Right lobe of liver (tissue), 6 donors: ENCODE measurements at places on chromosomes 3 and 15.

DNA sequence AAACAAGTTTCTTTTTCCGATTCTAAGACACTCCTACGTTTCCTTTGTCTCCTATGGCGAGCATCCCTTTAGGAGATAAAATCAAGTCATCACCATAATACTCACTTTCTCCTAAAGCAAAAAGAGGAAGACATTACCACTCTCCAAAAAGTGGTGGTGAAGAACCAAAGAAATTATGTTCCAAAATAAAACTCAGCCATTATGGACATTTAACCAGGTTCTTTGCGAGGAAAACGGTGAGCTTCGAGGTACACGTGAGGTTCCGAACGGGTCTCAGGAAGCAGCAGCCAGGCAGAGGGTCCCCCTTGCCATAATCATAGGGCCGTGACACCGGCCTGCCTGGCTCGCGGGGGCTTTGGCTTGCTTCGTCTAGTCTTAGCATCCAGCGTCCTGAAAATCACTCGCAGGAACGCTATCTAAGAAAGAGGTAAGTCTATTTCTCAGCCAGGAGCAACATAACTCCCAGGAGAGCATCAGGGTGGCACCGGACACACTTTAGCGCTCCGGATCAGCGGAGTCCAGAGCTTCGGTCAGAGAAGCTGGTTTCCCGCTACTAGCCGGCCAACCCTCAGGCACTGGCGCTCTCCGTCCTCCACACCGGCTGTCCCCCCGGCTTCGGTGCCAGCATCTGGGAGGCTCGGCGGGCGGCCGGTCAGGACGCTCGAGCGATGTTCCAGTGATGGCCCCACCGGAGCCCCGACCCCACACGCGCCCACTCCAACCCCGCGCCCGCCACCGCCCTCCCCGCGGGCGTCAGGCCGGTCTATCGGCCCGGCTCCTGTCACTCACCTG is 581 bp downstream of the IP6K1 start:
- DNase-seq, result peak; percentile 37

- DNase-seq, result no peak
These were observed 25.0 kb downstream of the MIX23 start for GRCh38 chr3:122357828-122358702.

GRCh38 chr3:113668015-113668414 is 28.4 kb downstream of the USF3 start:
- DNase-seq, result no peak

GRCh38 chr15:90209591-90209990 is 8.5 kb downstream of the SEMA4B start:
- no peak for DNase-seq

DNA sequence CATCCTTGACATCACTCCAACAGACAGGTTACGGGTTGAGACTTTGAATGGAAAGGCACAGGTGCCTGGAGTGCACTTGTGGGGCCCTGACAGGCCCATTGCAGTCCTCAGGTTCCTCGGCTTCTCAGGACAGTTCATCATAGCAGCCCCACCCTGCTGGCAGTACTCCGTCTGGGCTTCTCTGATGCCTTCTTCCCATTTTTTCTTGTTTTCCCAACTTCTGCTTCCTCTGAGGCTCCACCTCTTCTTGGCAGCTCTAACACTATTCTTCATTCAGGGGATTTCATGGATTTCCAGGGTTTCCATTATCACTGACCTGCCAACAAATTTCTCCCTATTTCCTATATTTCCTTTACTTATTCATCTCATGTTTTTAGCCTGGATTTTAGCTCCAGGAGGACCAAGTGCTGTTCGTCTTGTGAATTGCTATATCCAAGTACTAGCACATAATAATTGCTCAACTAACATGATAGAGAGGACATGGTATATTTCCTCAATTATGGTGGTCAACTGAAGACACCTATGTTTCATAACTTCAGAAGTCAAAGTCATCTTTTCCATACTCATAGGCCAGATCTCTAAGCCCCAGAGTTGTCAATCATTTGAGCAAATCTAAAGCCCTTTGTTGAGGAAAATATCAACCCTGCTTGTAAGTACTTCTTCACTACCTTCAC is 16.2 kb downstream of the NCEH1 start:
- no peak for DNase-seq

GRCh38 chr15:72421484-72421883 is 23.4 kb downstream of the TMEM202 start:
- no peak for DNase-seq

DNA sequence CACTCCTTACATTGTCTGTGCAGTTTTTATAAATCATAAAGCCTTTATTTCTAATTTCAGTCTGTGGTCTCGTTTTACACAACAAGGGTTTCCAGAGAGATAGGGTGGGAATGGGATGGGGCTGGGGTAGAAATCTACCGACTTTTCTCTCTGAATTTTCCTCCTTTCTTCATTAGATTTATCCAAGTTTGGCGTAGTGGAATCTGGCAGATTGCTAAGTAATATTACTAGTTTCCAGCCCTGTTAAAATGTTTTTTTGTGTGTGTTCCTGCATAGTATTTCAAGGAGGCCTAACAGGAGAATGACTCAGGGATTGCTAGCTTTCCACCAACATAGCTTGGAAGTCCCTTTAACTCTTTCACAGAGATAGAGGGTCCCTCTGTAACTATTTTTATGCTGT is 185.5 kb upstream of the GOLGA6L4 start:
- DNase-seq, result no peak

DNA sequence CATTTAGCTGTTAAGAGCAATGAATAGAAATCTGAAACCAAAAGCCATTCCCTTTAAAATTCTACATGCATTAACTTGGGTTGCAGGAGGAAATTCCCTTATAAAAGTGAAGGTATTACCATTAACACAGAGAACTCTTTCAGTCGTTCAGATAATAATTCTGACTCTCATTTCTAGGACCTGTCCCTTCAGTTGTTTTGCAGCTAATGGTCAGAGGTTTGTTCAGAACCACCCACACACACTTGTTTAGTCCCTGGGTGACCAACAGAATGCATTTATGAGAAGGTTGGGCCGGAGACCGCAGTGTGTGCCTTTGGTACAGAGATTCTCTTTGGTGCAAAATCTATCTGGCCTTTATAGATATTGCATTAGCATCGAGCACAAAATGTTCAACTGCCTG is 492.5 kb downstream of the NLGN1 start:
- no peak for DNase-seq
